ENCODE measurements at places on chromosomes 3 and 15.
A peak's percentile ranks its signal among the peaks of the same experiment; 100 is the strongest.

- no peak for DNase-seq
Measured at GRCh38 chr3:177758126-177758525, 560.8 kb upstream of the TBL1XR1 start.

- no peak for DNase-seq
Measured at GRCh38 chr3:171807806-171808205, 2.5 kb downstream of the PLD1 start.

DNA sequence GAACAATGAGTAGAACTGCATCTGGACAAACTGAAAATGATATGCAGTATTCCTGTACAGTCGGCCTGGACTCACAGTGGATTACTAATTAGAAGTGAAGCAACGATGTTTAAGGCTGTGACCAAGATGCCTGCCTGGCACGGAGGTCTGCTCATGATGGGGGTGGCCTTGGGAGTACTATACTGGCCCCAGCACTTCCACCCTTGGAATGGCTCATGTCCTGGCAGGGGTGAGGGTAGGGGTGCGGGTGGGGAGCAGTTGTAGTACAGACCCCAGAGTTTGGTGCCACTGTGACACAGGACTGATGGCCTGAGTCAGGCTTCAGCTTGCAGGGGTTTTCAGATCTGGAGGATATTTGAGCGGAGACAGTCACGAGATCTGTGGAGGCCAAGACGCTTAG is 55.1 kb upstream of the ICE2 start:
- no peak for DNase-seq

DNA sequence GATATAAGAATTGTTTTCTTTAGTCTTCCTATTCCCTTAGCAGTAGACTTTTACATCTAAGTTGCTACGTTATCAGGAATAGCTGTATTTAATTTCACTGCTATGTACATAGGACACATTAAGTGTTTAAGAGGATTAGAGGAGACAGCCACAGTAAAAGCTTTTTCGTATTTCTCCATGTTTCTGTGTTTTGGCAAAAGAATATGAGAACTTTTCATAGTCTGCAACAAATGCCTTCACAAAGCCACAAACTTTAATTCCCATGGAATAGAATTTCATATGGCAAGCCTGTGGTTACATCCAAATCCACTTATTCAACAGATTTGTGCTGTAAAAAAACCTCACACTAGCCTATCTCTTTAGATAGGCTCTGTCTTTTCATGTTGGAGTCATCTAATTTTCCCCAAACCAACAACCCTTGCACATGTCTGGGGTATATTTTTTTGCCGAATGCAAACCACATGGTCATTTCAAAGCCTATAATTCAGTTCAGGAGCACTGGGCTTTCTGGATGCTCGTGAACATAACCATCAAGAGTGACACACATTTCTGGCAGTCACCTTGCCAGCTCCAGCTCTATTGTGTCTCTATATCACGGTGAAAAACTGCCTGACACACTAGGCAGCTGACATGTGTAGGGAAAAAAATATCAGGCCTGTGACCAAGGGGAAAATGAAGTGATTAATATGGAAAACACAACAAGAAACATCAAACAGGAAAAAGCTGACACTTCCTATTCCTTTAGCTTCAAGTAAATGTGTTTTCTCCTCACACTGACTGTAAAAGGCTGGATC is 19.2 kb downstream of the PLD1 start:
- DNase-seq: peak; percentile 98

- peak; percentile 61 for DNase-seq
Measured at GRCh38 chr15:80615783-80616391, 79.2 kb upstream of the ABHD17C start.

DNA sequence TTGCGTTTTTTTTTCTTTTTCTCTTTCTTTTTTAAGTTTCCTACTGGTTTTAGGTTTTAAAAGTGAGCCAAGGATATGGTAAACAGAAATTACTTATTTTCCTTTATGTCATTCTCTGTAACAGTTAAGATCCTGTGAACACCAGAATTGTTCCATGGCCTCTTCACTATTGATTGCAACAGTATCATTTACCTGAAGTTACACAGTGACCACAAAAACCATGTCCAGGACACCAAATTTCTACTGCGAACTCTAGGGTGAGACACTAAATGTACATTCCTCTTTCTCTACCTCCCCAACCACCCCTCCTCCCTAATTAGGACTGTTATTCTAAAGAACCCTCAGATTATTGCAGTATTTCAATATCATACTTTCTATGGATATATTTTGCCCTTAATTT is 280.9 kb downstream of the FOXP1 start:
- no peak for DNase-seq

DNA sequence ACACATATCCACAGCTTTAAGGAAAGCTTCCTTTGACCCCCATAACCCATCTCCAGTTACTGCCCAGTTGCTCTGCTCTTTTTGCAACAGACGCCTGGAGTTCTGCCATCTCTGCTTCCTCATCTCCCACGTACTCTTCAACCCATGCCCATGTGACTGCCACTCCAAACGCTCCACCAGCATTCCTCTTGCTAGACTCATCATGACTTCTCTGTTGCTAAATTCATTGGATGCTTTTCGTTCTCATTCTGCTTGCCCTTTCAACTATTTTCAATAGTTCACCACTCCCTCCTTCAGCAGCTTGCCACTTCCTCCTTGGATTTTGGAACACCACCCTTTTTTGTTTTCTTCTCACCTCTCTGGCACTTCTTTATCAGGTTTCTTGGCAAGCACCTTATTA is 2.7 kb upstream of the KNSTRN start:
- peak; percentile 85 for DNase-seq

GRCh38 chr3:97235611-97236315 is 421.4 kb downstream of the EPHA6 start:
- DNase-seq: no peak

DNA sequence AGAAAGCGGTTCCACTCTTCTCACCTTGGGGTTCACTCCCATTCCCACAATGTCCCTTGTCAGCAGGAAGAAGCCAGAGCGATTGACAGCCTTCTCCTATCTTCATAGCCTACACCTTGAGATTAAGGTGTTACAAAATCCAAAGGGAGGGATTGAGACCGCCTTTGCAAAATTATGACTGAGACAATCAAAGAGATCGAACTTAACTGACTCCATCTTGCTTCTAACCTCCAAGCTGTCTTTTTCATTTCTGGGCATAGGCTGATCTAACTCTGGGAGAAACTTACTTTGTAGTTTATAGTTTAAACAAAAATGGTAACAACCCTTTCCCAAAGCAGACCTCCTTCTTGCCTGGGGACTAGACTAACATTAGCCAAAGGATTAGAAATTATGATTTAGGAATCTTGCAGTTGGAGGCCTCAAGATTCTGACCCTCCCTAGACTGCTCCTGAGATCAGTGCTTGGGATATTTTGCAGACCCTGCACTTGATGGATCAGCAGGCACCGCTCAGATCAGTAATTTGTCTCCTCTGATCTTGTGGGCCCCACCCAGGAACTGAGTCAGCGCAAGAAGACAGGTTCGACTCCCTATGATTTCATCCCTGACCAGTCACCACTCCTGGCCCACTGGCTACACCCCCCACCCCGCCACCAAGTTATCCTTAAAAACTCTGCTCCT is 40.0 kb downstream of the PAQR5 start:
- DNase-seq: no peak

GRCh38 chr3:170622369-170623159 is 36.7 kb upstream of the SLC7A14 start:
- no peak for DNase-seq

DNA sequence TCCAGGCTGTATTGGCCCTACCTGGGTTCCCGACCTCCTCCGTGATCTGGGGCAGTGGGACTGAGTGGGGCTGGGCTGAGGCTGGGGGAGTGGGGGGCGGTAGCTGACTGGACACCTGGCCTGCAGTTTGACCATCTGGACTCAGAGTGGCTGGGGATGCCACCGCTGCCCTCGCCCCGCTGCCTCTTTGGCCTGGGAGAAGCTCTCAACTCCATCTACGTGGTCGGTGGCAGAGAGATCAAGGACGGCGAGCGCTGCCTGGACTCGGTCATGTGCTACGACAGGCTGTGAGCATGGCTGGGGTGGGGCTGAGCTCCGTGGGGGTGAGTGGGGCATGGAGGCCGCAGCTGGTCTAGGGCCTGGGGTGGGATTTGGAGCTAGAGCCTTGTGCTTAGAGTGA is 2.7 kb downstream of the KLHL40 start:
- no peak for DNase-seq

DNA sequence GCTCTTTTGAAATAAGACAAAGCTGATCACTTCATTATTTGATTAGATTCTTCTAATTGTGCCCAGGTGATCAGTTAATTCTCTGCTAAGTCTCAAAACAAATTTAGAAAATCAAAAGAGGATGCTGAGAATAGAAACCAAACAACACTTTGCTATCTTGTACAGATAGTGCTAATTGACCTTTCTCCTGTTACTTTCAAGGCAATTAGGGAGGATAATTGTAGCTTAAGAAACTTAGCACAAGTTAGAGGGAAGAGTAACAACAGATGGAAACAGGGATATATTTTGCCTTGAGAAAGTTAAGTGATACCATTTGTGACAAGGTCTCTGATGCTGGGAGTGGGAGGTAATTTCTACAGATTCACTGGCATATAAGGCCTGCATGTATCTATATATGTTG is 344.8 kb upstream of the GRM7 start:
- DNase-seq: no peak

GRCh38 chr3:98884675-98885371 is 16.7 kb downstream of the DCBLD2 start:
- DNase-seq: no peak

DNA sequence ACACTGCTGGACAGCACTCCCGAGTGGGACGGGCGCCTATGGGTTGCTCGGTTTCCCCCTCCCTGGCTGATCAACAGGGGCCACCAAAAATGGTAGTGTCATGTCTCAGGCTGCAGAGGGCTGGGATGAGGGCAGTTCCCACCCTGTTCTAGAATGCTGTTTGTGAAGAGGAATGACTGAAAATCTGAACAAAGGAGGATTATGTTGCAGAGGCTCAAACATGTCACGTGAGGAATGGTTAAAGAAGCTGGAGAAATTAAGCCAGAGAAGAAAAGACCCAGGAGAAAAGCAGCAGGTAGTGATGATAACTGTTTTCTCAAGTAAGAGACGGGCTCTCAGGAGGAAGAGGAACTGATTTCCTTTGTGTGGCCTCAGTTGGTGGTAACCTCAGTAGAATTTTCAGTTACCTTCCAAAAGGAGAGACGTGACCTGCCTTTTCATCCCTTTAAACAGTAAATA is 10.4 kb downstream of the SPG21 start:
- no peak for DNase-seq

DNA sequence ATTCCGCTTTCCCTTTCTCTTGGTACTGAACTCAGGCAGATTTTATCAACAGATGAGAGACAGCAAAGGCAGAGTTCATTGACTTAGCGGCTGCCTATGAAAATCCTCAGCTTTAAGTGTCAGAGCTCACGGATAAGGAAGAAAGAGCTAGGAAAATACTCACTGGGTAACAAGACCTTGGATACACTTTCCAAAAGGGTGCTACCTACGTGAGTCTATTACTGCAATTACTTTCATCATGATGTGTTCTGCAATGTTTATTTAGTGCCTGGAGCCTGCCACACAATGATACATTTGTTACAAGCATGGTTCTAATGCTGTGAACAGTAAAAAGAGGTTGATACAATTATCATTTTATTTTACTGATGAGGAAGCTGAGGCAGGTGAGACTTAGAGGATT is 177.5 kb downstream of the GRM7 start:
- DNase-seq: no peak

- DNase-seq: no peak
Measured at GRCh38 chr3:145812391-145812790, 348.6 kb downstream of the PLOD2 start.

DNA sequence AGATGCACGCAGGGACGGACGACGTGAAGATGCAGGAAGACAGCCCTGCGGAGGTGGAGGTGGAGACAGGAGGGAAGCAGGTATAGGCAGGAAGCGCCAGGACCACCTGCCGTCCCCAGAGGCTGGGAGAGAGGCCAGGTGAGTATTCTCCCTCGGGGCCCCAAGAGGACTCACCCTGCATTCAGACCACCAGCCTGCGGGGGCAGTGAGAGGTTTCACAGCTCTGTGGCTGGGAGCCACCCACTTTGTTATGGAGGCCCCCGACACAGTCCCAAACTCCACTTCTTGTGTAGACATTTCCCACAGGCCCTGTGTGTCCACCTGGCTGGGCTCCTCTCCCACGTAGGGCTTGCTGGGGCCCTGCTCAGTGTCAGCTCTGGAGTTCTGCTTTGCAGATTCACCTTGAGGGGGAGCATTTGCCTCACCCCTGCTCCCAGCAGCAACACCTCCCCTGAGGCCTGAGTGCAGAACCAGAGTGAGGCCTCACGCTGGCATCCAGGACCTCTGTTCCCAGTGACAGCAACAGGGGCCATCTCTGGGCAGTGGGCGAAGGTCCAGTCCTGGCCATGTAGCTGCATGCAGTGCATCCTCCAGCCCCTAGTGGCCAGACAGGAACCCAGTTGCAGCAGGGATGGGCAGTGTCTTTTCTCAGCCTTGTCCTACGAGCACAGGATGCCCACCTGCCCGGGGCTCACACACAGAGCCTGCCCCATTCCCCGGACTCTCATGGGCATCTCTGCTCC is 119.4 kb upstream of the IQSEC1 start:
- DNase-seq: peak; percentile 30

GRCh38 chr3:15787941-15788340 is 9.8 kb downstream of the ANKRD28 start:
- DNase-seq: no peak

DNA sequence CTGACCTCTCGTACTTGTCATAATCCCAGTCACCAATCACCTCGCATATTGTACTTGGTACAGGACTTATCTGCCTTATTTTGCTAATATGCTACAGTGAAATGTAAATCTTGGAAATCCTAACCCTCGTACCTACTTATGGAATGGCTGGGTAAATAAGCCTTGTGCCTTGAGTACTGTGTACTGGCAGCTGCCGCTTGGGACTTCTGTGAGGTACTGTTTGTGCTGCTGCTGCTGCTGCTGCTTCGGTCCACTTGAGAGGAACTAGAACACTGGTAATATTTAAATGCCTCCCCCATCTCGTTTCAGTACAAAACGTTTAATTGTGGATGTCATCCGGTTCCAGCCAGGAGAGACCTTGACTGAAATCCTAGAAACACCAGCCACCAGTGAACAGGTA is 42.5 kb upstream of the CRTC3 start:
- no peak for DNase-seq

DNA sequence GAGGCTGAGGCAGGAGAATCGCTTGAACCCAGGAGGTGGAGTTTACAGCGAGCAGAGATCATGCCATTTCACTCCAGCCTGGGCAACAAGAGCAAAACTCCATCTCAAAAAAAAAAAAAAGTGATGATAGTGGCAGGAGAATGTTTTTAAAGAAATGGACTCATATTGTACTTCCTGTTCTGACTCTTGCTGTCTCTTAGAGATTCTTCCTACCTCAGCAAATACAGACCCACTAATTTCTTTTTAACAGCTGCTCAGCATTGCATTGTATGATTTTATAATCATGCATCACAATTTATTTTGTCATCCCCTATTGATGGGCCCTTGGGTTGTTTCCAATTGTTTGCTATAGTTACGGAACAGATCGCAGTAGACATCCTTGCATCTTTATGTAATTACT is 8.8 kb upstream of the ANKDD1A start:
- DNase-seq: no peak

GRCh38 chr3:49238274-49239127 is 38.5 kb downstream of the C3orf62 start:
- DNase-seq: peak; percentile 24

GRCh38 chr3:77326586-77326985 is 286.7 kb downstream of the ROBO2 start:
- DNase-seq: no peak
